ENCODE measurements at places on chromosomes 11 and 22.

- no peak for DNase-seq
Observed at GRCh38 chr11:1990872-1991578, 6.6 kb downstream of the H19 start.

- DNase-seq = no peak
Observed at GRCh38 chr11:2310786-2311352, 9.1 kb downstream of the TSPAN32 start.

DNA sequence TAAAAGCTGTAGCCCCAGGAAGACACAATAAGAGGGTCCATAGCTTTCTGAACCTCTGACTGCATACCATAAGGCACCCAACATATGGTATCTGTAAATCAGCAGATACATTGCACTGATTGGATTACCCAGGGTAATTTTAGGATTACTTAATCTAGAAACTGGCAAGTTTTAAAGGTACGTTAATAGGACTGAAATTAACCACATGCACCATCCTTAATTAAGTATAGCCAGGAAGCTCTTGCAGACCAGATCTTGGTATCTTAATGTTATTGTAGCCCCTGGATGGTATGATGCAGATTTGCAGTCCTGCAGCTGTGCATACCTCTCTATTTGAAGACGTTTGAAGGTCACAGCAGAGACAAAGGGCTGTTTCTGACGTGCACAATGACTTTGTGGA, 72.8 kb downstream of the ARHGAP42 start:
- DNase-seq = no peak

GRCh38 chr11:2517386-2518064, 72.7 kb downstream of the KCNQ1 start:
- no peak for DNase-seq

DNA sequence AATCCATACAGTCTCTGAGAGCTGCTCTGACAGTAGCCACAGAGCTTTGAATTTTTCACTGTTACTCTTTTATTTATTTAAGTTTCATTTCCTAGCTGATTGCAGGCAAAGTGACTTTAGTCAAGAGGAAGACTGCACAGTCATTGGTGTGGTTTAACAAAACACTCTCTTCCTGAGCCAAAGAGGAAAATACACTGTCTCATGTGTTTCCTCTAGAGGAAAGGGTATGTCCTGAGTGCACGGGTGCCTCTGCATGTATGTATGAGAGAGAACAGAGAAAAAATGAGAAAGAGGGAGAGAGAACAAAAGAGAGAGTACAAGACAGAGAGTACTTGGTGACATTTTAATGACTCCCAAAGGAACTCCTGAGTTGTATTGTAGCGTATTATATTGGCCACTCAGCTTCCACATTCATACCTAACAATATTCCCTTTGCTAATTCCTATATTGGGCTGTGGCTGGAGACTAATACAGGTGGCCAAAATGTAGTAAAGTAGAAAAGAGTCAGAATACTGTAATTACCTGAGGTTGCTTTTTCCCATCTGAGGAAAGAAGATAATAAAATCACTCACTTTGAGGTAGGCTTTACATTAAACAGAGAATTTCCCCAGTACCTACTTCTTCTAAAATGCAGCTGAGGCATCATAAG, at the start of gene OR4D9:
OR4D9 (plus strand) TSS at position 599 of the 649 bp plus-strand sequence. CDS start 3,374 bp downstream, outside the sequence.
- DNase-seq = no peak

GRCh38 chr11:123375832-123376231, 54.2 kb upstream of the GRAMD1B start:
- DNase-seq = no peak

DNA sequence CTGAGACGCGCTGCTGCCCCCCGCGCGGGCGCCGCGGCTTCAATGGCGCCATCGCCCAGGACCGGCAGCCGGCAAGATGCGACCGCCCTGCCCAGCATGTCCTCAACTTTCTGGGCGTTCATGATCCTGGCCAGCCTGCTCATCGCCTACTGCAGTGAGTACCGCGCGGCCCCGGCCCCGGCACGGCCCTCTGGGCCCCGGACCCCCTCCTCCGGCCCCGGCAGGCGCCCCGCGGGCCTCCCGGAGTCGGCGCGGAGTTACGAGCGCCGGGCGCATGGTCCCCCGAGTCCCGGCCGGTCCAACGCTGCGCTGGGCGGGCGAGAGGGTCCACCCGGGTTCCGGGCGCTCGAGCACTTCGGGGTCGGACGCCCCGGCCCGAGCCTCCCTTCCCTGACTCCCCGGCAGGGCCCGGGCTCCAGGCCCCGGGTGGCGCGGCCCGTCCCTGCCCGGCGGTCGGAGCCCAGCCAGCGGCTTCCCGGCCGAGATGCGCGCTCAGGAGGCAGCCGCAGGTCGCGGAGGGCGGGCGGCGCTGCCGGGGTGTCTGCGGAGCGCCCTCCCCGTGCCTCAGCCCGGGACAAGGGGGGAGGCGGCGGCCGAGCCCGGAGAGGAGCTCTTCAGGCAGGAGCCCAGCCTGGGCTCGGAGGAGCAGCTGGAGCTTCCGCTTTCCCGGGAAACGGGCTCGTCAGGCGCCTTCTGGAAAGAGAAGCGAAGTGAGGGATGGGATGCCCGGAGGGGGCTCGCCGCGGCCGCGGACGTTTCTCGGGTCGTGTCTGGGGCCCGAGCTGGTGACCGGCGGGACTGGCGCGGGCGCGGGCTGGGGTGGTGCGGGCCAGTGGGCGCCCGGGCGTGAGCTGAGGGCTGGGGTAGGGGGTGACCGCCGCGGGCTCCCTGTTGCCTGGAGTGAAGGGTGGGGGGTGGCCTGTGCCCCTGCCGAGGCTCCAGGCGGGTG, 1337.8 kb downstream of the BRD1 start:
- no peak for DNase-seq

GRCh38 chr11:22780952-22781593, 48.5 kb downstream of the SVIP start:
- no peak for DNase-seq

- DNase-seq = peak; percentile 41
Observed at GRCh38 chr22:46758867-46759290, 3.6 kb upstream of the TBC1D22A start.

DNA sequence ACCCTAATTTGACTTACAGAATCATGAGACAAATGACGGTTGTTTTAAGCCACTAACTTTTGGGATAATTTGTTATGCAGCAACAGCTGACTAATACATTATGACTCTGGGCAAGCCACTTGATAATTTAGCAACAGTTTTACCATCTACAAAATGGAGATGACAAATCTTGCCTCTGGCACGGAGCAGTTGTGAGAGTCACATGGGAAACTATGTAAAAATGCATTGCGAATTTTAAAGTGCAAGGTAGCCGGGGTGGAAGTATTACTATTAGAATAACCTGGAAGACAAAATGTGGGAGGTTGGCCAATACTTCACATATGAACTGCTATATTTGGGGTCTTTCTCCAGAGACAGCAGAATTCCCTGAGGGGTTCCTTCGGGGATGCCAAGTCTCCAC, 328.7 kb downstream of the CTTN start:
- DNase-seq = no peak

DNA sequence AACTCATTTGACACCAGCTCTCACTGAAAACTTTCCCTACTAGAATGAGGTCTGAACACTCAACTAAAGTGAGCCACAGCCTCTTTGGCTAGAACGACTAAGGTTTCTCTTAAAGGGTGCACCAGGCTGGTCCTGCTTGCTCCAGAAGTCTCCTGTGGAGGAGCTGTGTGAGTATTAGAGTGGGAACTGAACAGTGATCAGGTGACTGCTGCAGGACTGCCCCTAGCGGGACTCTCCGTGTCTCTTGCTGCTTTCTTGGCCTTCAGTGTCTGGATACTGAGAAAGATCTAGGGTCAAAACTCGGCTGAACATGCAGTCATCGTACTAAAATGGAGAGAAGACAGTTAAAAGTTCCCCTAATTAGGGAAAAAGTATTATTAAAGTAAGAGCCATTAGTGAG, 34.6 kb downstream of the FAM118A start:
- DNase-seq = no peak

GRCh38 chr22:44180706-44181032, at the start of gene PARVG:
TSS of gene PARVG (plus strand) at chr22:44180925. CDS start at chr22:44183330, 2,405 bp downstream.
- peak; percentile 62 for DNase-seq

- DNase-seq = no peak
Observed at GRCh38 chr11:87374038-87374807, 336.5 kb downstream of the TMEM135 start.

- DNase-seq = no peak
Observed at GRCh38 chr11:34575671-34576070, 45.2 kb upstream of the EHF start.

GRCh38 chr11:15663777-15664218, 549.1 kb downstream of the INSC start:
- DNase-seq = no peak

GRCh38 chr22:41571786-41572185, 11.0 kb downstream of the CSDC2 start:
- DNase-seq = no peak

DNA sequence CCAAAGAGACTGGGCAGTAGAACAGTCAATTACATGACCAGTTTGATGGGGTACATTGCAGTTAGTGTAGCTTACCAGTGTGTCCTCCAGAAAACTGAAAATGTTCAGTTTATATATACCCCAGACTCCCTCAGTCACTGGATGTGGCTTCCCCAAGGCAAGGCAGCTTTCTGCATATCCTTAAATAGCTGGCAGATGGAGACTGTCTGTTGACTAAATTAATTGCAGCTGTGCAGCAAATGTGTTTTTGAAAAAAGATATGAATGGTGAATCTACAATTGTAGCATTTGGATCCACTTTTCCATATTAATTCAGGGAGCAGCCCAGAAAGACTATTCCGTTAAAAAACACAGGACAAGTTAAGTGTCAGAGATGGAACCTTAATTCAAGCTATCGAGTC, 565.1 kb upstream of the CCDC179 start:
- no peak for DNase-seq

DNA sequence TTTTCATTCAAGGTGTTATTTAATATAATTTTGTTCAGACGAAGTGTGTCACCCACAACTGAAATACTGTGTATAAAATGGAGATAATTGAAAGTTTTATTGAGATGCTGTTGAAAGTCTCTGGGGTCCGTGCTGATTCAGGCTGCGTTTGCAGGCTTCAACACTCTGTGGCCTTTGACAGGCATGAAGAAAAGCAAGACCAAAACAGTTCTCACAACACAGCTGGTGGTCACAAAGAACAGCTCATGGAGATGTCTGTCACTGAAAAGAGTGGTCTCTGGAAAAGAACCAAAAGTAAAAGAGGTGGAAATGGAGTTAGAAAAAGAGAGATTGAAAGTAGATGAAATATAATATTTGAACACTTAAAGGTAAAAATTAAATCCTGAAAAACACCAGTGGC, 9.8 kb upstream of the MPPED2 start:
- no peak for DNase-seq

DNA sequence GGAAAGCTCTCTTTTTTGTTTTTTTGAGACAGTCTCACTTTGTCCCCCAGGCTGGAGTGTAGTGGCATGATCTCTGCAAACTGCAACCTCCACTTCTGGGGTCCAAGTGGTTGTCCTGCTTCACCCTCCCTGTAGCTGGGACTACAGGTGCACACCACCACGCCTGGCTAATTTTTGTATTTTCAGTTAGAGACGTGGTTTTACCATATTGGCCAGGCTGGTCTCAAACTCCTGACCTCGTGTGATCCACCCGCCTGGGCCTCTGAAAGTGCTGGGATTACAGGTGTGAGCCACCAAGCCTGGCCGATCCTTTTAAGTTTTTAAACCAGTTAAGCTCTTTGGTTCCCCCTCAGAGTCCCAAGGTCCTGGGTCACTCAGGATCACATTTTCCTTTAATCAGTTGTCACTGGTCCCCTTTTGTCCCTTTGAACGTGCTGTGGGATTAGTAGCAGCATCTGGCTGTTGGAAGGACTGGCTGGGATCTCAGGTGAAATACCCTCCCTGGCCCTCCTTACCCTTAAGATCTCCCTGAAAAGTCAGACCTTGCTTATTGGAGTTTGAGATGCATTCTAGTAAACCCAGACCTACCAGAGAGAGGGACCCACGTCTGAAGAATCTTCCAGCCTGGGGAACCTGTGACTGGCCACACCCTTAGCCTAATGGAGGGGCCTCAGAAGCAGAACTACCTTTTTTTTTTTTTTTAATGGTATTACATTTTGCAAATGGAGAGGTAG, 8.1 kb downstream of the MALAT1 start:
- DNase-seq = no peak

GRCh38 chr11:50037251-50037650, 4.6 kb downstream of the OR4C45 start:
- DNase-seq = no peak

- DNase-seq = no peak
Observed at GRCh38 chr11:74534216-74534945, 40.9 kb upstream of the LIPT2 start.

- DNase-seq = peak; percentile 32
Observed at GRCh38 chr11:87421422-87421821, 383.7 kb downstream of the TMEM135 start.
